Activated CD4-positive, CD25-positive, alpha-beta regulatory T cell treated with anti-CD3 and anti-CD28 coated beads, Interleukin-2, amount 50 U/mL, for 72 hours (primary cell): ENCODE measurements at places on chromosomes 11 and 22.

GRCh38 chr22:24707470-24707801 lies 67.1 kb downstream of the PIWIL3 start:
- no peak for DNase-seq

DNA sequence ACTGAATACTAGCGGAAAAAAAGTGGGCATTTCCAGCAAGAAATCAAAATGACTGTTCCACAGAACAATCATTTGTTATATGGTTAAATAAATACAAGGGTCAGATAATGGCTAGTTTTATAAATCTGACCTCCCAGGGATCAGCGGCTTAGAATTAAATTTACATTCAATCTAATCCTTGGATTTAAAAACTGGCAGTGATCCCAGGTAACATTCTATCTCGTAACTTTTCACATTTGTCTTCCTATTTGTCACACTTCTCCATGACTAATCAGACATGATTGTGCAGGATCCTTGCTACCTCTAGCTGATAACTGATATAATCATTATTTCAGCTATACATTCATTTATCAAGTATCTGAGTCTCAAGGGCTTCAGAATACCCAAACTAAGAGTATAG lies 2.9 kb upstream of the MMP3 start:
- DNase-seq: no peak

DNA sequence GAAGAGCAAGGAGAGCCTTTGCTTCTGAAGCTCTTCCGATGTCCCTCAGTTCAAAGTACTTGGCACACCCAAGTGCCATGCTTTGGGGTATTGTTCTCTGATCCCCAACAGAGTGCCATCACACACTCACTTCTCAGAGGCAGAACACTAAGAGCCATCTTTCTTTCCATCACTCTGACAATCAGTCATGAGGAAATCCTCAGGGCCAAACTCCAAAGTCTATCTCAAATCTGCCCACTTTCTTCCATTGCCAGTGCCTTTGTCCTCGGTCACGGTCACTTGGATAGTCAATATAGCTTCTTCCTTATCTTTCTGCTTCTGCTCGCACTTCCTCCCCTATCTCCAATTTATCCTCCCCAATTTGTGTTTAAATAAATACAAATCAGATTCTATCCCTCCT lies 90.9 kb downstream of the ENTHD1 start:
- no peak for DNase-seq

- no peak for DNase-seq
Observed at GRCh38 chr11:71153005-71153390, 99.4 kb downstream of the SHANK2 start.

- DNase-seq: peak; percentile 26
Observed at GRCh38 chr22:46045459-46046298, 68.7 kb upstream of the WNT7B start.

DNA sequence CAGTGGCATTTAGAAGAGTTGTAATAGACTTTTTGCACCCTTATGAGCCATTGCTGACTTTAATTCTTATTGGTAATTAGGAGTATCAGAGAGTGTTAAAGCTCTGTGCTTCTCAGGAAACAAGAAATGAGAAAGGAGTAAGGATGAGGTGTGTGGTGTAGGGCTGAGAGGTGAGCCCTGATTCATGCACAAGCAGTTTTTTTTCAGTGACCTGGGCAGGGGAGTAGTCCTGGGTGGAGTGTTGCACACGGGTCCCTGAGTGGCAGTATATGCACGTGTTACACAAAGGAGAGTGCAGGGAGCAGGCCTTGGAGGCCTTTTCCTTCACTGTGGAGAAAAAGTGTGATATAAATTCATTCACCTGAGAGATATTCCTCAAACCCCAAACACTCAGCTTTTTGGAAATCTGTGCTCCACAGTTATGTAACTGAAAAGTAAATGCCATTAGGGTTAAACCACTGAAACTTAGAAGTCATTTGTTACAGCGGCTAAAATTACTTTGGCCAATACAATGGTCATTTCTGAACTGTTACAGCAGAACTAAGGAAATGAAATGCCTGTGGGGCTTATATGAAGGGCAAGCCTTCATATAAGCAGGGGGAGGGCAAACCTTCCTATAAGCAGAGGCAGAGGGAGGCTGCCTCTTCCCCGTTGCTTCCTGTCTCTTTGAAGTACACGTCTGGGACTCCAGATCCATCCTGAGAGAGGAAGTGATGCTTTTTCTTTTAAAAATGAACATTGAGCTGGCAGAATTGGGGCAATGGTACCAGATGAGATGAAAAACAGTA lies 62.6 kb upstream of the OLFML1 start:
- DNase-seq: no peak

DNA sequence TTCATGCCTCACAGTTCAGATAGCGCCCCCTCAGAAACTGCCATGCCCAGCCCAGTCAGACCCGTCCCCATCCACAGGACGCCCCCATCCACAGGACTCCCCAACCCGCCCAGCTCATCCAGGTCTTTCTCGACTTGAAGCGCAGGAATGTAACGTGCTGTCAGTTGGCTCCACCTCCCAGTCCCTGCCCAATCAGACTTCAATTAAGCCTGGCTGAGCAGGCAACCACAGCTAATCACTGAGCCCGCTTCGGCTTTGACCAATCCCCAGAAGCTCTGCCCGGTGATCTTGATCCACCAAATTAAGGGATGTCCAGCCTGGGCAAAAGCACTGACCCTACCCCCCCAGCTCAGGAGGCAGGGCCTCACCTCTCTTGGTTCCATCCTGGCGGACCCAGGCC lies 10.5 kb upstream of the MFNG start:
- no peak for DNase-seq

DNA sequence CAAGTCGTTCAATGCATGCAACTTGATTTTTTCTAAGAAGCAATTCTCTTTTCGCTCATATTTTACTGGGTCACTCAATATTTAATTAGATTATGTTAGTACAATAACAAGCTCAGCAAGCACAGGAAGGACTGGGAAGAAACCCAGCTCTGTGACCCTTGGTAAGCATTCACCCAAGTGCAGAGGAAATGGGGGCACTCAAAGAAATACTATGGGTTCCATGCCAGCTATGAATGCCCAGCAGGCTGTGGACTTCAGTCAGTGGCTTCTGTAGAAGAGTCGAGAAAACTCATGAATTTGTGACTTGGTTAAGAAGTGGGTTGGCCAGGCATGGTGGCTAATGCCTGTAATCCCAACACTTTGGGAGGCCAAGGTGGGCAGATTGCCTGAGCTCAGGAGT lies 123.6 kb downstream of the GALNT18 start:
- no peak for DNase-seq

GRCh38 chr11:134440851-134441250 lies 28.8 kb upstream of the B3GAT1 start:
- no peak for DNase-seq

GRCh38 chr11:107719073-107719472 lies 7.2 kb upstream of the SLN start:
- no peak for DNase-seq

DNA sequence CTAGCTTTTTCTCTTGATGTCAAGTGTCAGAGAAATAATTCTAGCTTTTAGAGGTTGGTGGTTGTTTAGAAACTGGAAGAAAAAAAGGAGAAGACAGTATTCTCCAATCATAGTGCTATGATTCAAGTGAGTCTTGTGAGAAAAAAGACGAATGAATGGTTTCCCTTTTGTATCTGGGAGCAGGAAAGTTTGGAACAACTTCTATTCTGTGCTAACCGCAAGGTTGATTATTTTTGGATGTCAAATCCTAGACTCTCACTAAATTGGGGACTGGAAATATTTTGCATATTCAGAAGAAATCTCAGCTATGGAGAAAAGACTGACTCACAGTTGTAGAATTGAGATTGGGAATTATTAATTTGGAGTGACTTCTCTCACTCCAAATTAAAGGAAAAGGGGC lies 69.2 kb downstream of the SYT13 start:
- no peak for DNase-seq

DNA sequence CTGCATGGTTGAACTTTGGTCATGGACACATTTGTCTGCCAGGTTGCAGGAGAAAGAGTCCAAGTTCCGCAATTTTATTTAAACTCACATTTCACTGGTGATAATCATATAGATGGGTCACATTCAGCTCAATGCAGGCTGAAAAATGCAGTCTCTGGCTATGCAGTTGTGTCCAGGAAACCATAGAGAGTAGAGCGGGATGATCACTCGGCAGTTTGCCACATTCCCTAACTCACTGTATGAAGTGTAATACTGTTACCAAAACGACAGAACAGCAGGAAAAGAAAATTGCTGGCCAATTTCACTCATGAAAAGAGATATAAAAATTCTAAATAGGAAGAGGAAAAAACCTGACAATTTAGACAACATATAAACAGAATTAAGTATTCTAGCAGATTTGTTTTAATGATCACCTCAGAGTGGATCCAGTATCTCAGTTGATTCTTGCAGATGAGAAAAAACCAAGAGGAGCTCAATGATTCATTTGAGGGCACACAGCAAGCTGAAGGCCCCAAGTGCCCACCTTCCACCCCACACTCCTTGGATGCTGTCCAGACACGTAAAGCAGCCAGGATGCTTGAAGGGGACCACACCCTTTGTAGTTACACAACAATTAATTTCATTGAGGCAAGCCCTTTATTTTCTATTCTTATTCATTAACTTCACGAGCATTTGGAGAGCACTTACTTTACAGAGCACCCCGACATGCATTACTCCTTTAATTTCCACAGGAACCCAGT lies 422.3 kb downstream of the SOX6 start:
- DNase-seq: no peak

- DNase-seq: no peak
Observed at GRCh38 chr11:66851239-66851596, 5.6 kb upstream of the LRFN4 start.

GRCh38 chr22:46267431-46268279 lies at the start of gene TTC38:
Gene TTC38, plus strand, starts transcription at chr22:46268008. Its CDS starts 32 bp downstream, at chr22:46268040.
- DNase-seq: peak; percentile 67

DNA sequence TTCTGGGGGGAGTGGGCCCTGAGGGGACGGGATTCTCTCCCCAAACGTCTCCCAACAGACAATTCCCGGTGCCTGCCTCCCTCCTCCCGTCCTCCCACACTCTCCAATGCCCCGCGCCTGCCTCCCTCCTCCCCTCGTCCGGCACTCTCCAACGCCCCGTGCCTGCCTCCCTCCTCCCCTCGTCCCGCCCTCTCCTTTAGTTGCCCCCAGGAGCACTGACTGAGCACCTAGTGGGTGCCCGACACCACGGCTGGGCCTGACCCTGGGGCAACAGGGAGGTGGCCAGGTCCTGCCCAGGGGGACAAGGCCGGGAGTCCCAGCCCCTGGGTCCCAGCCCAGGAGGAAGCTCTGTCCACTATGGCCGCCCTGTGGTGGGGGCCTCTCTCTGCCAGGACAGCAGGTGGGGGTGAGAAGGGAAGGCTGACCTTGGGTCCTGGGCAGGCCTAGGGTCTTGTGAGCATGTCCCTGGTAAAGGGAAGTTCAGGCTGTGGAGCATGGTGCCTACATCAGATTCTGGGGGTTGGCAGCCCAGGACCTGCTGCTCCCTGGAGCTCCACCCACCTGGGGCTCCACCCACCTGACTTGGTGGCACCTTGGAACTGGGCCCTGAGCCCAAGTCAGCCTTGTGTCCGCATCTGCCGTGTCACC lies 942.3 kb downstream of the BRD1 start:
- peak; percentile 16 for DNase-seq

DNA sequence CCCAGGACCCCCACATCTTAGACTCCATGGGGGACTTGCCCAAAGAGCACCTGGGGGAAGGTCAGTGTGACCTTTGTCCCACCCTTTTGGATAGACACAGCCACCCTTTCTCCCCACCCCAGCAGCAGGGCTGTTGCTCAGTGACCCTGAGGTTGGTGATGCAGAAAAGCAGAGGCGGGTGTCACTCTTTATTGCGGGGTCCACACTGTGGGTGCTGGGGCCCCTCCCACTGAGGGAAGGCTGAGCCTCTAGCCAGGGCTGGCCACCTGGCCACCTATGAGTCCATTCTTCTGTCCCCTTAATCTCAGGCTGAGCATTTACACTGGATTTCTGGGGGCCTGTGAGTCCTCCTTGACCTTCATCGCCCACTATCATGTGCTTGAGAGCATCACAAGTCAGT lies 7.4 kb downstream of the LRRC75B start:
- DNase-seq: no peak

GRCh38 chr22:44446483-44446882 lies 51.5 kb downstream of the RTL6 start:
- no peak for DNase-seq

GRCh38 chr11:65506772-65507505 lies 8.1 kb downstream of the MALAT1 start:
- DNase-seq: no peak

- DNase-seq: peak; percentile 92
Observed at GRCh38 chr11:18321969-18322711, at the start of the genes GTF2H1 and HPS5. Gene GTF2H1, plus strand, starts transcription at chr11:18322567. Its CDS starts 10,508 bp downstream, at chr11:18333075. Gene HPS5, minus strand, starts transcription at chr11:18322140. Its CDS starts 4,282 bp downstream, at chr11:18317858.

DNA sequence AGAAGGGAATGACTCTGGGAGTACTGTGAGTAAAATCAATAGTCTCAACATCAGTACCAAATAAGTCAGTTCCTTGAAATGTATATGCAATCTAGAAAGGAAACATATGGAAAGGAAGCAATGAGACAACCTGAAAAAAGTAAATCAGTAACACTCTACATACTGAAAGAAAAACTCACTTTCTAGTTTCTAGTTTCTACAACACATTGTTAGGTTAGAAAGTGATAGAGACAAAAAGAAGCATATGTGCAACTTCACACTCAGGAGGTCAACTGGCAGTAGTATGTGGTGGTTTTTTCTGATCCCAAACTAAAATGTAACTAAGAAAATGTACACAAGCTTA lies 156.5 kb upstream of the SOX6 start:
- no peak for DNase-seq

DNA sequence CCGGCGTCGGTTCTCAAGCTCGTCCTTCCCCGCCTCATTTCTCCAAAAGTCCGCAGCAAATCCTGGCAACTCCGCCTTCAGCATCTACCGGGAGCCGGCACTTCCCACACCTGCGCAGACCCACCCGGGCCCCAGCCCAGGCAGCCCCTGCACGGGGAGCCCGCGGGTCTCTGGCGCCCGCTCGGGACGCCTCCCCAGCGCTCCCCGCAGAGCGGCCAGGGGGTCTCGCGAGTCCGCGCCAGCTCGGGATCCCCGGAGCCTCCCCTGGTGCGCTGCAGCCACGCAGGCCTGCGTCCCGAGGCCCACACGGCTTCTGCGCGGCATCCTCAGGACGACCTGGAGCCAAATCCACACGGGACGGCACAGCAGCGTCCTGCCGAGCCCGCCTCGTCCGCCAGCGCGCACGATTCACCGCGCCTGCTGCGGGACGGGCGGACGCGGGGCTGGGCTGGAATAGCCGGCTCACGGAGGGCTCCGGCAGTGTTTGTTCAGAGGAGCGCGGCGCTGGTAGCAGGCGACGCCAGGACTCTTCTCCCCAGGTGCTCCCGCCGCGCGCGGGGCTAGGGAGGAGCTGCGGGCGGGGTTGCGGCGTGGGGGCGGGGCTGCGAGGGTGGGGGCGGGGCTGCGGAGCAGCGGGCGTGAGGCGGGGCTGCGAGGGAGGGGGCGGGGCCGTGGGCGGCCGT lies 816 bp upstream of the PHRF1 start:
- no peak for DNase-seq

GRCh38 chr11:71356280-71356876 lies 91.8 kb downstream of the DHCR7 start:
- DNase-seq: no peak

- no peak for DNase-seq
Observed at GRCh38 chr11:64681171-64681570, 41.8 kb downstream of the NRXN2 start.
